ENCODE measurements at places on chromosomes 16 and 17.

DNA sequence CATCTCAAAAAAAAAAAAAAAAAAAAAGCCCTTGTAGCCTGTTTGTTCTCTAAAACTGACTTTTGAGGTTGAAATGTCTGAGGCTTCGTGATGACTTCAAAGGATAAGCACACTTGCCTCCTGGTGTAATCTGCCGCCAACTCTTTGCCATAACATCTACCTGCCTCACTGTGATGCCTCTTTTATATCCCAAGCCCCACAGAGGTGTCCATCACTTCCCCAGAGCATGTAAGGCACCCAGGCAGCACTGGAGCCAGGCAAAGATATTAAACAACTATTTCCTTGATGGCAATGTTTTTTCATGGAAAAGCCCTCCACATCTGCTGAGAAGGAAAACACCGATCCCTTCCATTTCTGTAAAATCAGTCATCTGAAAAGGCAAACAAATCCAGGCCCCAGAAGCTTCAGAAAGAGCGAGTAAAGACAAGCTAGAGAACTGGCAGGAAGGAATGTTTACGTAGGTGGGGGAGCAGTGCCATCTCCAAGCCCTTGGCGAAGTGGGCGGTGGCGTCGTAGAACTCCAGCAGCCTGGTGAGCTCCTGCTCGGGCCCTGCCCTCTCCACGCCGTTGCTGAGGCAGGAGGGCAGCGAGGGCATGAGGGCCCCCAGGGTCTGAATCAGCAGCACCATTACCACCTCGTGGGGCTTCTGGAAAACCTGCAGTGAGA is 28.6 kb downstream of the COG7 start:
- no peak for DNase-seq

DNA sequence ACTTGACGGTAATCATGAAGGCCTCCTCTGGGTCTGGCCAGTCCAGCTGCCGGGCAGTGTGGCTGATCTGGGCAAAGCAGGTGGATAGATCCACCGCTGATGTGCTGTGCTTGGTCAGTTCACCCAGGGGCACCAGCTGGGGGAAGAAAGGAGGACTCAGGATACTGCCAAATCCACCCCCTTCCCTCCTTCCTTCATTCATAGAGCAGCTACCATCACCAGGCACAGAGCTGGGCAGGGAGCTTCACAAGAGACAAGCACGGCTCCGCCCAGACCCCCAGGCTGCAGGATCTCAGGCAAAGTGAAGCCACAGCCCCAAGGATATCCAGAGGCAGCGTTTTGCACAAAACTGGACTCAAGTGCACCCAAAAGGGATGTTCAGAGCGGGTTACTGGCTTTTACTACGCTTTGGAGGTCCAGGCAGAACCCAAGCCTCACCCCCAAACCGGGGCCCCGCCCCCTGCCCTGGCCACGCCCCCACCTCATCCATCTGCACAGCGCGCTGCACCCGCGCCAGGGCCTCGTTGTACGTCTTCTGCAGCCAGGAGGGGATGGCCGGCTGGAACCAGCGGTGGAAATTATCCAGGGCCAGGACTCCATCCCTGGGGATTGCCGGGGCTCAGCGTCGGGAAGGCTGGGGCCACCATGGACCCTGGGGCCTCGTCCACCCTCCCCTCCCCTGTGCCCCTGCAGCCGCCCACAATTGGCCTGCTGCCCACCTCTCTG is 9.1 kb downstream of the UNC13D start:
- no peak for DNase-seq

GRCh38 chr16:66337463-66338188 is 28.9 kb upstream of the CDH5 start:
- no peak for DNase-seq

DNA sequence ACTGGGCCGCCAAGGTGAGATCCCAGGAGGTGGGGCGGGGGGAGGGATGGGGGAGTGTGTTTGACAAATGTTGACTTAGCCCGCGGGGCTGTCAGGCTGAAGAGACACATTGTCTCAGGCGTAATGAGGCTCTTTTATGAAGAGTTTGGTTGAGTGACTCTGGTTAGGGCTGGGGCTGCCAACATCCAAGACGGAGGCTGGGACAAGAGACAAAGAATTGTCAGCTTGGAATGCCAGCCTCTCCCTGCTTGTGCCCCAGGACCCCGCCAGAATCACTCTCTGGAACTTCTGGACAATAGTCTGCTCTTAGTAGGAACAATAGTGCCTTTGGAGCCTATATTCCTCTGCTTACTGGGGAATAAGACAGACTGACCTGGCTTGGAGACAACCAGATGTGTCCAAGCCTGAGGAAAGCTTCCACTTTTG is 24.0 kb downstream of the PCTP start:
- no peak for DNase-seq

- peak; percentile 61 for DNase-seq
Measured at GRCh38 chr17:64020056-64020766, at the start of gene ICAM2. Gene ICAM2 (minus strand): TSS chr17:64020633. CDS start chr17:64006691, 13,942 bp downstream.

DNA sequence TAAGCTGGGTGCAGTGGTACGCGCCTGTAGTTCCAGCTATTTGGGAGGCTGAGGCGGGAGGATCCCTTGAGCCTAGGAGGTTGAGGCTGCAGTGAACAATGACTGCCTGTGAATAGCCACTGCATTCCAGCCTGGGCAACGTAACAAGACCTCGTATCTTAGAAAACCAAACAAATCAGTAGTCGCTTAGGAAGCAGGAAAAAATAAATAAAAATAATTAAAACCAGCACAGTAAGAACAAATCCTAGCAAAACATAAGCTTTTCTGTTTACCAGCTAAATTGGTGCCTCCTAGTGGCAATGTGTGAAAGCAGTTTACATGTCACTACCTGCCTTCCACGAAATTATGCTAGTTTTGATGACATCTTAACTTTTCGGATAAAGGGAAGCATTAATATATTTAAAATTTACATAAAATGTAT is 1.3 kb downstream of the ARMC5 start:
- peak; percentile 49 for DNase-seq

DNA sequence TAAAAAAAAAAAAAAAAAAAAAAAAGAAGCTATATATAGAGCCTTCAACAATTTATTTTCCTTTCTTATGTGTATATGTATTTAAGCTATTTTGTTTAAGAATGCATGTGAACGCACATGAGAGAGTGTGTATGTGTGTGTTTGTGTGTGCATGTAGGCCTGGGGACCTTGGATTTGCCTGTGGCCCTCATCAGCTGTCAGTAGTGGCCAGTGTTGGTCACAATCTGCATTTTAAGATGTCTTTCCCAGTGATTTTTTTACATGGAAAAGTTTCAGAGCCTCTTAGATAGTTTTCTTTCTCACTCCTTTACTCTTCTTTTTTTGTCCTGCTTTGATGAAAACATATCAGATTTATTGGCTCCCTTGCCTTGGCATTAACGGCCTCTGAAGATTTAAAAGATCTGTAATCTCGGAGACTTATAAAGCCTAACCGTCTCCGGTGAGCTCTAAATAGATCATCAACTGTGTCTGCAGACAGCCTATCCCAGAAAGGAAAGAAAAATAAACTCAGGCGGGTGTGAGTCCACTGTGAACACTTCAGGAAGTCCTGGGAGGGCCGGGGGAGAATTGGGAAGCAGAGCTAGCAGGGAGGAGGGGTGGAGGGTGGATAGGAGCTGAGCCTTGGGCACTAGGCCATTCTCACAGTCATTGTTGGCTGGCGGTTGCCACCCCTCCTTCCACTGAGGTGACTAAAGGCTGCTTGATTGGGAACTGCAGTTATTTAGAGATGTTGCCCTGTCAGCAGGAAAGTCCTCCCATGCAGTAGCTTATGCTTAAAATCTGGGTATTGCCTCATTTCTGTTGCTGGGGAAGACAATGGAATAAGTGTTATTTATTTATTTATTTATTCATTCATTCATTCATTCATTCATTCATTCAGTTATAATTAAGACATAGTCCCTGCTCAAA is 86.8 kb downstream of the WWP2 start:
- peak; percentile 26 for DNase-seq

DNA sequence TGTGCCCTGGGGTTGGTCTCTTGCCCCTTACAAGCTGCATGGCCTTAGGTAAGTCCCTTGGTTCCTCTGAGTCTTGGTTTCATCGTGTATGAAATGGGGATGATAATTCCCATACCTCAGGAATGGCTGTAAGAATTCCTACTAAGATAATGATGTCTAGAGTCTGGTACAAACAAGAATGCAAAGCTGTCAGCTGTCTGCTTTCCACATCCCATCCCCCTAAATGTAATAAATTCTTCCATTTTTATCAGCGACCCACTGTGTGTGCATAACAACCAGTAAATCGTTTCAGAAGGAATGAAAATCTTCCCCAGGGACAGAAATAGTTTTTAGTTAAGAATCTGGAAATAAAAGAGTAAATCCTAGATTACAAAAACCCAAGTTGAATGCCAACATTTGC is 95.4 kb downstream of the CPPED1 start:
- DNase-seq, result no peak

- DNase-seq, result no peak
Measured at GRCh38 chr17:27446569-27447301, 9.5 kb upstream of the KSR1 start.

DNA sequence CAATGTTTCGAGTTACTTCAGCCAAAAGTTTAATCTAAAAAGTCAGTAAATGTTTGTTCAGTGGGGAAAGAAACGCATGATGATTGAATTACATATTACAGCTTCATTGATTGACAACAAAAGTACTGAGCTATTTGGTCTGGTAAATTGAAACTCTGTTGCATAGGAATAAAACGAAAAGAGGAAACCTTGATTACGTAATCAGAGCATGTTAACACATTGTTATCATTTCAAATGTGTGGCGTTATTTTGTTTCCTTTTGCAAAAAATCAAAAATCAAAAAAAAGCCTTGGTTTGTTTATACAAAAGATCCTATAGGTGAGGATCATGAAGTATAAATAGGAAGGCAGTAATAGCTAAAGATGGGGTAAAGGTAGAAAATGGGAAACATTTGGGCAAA is 19.5 kb upstream of the CA10 start:
- peak; percentile 2 for DNase-seq
